ENCODE measurements at places on chromosomes 1 and 21.

GRCh38 chr1:119003413-119004128 lies 15.4 kb upstream of the TBX15 start:
- DNase-seq, result no peak

DNA sequence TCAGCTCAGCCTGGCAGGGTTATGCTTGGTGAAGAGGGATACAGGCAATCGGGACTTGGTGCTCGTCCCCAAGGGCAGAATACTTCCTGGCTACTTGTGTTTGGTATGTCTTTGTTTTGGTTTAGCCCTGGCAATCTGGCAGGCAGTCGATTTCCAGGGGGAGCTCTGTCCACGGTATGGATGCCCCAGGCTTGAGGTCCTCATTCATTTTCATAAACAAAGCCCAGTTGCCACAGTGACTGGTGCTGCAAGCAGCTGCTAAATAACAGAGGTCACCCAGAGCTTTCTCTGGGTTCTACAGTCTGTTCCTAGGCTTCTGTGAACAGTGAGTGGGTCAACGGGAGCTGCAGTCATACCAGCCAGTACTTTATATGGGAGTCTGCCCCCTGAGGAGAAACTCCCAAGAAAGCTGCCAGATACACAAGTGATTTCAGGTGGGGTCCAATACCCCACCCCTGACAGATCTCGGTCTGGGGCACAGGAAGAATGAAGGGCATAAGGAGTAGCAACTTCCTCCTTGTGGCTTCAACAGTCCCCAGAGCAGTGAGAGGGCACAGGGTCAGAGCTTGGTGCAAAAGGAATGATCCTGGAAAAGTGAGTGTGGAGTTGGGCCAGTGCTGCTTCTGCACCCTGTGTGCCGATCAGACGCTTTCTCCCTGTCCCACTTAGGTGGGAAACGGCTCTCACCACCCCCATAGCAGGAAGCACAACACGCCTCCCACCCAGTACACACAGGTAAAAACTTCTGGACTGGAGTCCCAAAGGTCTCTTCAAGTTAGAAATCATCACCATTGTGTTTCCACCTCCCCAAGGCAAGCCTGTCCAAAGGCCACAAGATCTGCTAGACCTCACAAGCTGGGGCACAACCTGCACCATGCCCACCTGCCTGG lies 55.5 kb downstream of the TGFBR3 start:
- DNase-seq, result peak; percentile 88

DNA sequence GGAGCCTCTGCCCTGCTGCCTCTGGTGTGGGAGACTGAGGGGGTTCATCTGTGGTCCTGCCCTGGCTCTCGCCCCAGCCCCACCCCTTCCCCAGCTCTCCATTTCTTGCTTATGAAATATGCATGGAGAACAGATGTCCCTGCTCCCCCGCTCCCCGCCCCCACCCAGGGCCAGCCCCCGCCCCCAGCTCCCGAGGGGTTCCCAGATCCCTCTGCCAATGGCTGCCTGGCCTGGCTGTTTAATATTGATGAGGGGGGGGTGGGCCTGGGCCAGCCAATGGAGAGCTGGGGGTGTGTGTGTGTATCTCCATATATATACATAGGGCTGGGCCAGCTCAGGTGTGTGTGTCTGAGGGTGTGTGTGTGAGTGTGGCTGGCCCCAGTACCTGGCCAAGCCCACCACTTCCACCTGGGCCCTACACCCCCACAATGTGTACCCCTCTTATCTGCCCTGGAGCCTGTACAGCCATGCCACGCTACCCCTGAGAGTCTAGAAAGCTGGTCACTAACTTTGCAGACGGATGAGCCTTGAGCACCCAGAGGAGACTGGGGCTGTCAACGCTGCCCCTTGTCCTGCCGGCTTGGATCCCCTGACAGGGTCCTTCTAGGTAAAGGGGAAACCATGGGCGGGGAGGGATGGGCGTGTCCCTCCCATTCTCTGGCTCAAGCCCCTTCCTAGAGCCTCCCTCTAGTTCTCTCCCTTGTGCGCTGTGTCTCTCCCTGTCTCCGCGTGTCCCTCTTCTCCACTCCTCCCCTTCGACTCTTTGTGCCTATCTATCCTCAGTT lies at the start of gene NHLH1:
Gene NHLH1 (plus strand): TSS at position 341 of the 785 bp plus-strand sequence. CDS start 3,661 bp downstream, outside the sequence.
- DNase-seq, result no peak

- DNase-seq, result no peak
Observed at GRCh38 chr1:119372503-119373086, 4.0 kb downstream of the HAO2 start.

DNA sequence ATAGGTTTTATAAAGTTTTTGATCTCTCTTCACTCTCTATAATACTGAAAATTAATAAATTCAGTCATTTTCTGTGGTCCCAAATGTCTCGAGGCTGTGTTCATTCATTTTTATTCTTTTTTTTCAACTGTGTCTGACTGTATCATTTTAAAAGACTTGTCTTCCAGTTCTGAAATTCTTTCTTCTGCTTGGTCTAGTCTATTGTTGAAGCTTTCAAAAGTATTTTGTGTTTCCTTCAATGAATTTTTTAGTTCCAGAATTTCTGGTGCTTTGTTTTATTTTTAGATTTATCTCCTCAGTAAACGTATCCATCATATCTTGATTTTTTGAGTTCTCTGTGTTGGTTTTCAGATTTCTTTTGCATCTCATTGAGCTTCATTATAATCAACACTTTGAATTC lies 161.0 kb upstream of the CHRM3 start:
- DNase-seq, result no peak
